Smooth muscle cell of trachea (primary cell): ENCODE measurements at places on chromosomes 5 and 9. TPM values are rescaled to one million over a fixed set of nuclear protein-coding genes. Genes with fewer than 3 reads are reported as not detected.

TMEM174 gene
- total RNA-seq: not detected in 2 replicates

STC2 gene
- 113 and 464 TPM in 2 replicates for total RNA-seq

SLC25A2 gene
- total RNA-seq: 0.50 and 1.0 TPM in 2 replicates

CATSPER3 gene
- 0.17 TPM in 1 of 2 replicates, not detected in the other for total RNA-seq

PCDHGC5 gene
- 7.9 and 8.1 TPM in 2 replicates for total RNA-seq

PCDH12 gene
- 0.15 and 0.17 TPM in 2 replicates for total RNA-seq

SLC34A3 gene
- under 0.01 TPM in 1 of 2 replicates, not detected in the other for total RNA-seq

CTNND2 gene
- not detected in 2 replicates for total RNA-seq

PDCD1LG2 gene
- total RNA-seq: 5.3 and 6.3 TPM in 2 replicates

PCDHA9 gene
- under 0.01 TPM in 2 replicates for total RNA-seq

PPP3R2 gene
- not detected in 2 replicates for total RNA-seq

NACC2 gene
- total RNA-seq: 19.9 and 30.3 TPM in 2 replicates

EFNA5 gene
- 3.8 and 5.8 TPM in 2 replicates for total RNA-seq

AK1 gene
- 51.9 and 85.0 TPM in 2 replicates for total RNA-seq

PCDHB3 gene
- 0.29 and 0.50 TPM in 2 replicates for total RNA-seq

MEIKIN gene
- not detected in 2 replicates for total RNA-seq

GPR150 gene
- 0.29 and 0.66 TPM in 2 replicates for total RNA-seq

KLHL3 gene
- 1.2 and 3.8 TPM in 2 replicates for total RNA-seq

SLC4A9 gene
- total RNA-seq: not detected in 2 replicates

LCN10 gene
- not detected in 2 replicates for total RNA-seq

NUTM2G gene
- total RNA-seq: not detected in 2 replicates

UHRF2 gene
- 66.8 and 90.9 TPM in 2 replicates for total RNA-seq

PGM5 gene
- total RNA-seq: 88.8 and 110 TPM in 2 replicates

KIF27 gene
- 2.3 and 3.8 TPM in 2 replicates for total RNA-seq

C1QTNF3 gene
- 0.99 and 1.5 TPM in 2 replicates for total RNA-seq

SLC23A1 gene
- 0.50 TPM in 1 of 2 replicates, not detected in the other for total RNA-seq

ZFP2 gene
- total RNA-seq: 1.6 and 1.8 TPM in 2 replicates

SPATA31A3 gene
- not detected in 2 replicates for total RNA-seq

NSG2 gene
- total RNA-seq: not detected in 2 replicates

CSF1R gene
- under 0.01 and 0.17 TPM in 2 replicates for total RNA-seq

GFPT2 gene
- 44.7 and 67.6 TPM in 2 replicates for total RNA-seq

PRDM12 gene
- total RNA-seq: not detected in 2 replicates

FAM219A gene
- total RNA-seq: 5.5 and 8.6 TPM in 2 replicates

SPINK4 gene
- not detected in 2 replicates for total RNA-seq

HRCT1 gene
- 0.15 and 0.83 TPM in 2 replicates for total RNA-seq

HTR4 gene
- total RNA-seq: not detected in 2 replicates

SPINK6 gene
- total RNA-seq: not detected in 2 replicates

SLC1A1 gene
- total RNA-seq: 7.7 and 12.9 TPM in 2 replicates

FBP2 gene
- total RNA-seq: not detected in 2 replicates

F2R gene
- total RNA-seq: 170 and 200 TPM in 2 replicates

DNM1 gene
- 83.0 and 86.0 TPM in 2 replicates for total RNA-seq

THBS4 gene
- 0.87 and 11.9 TPM in 2 replicates for total RNA-seq

ANKRD18B gene
- total RNA-seq: 0.87 and 2.6 TPM in 2 replicates

OTULINL gene
- total RNA-seq: under 0.01 and 0.17 TPM in 2 replicates

SPEF2 gene
- 4.1 and 5.2 TPM in 2 replicates for total RNA-seq

MOB3B gene
- total RNA-seq: 0.15 and 0.17 TPM in 2 replicates

QRFP gene
- not detected in 2 replicates for total RNA-seq

FSD1L gene
- total RNA-seq: 5.0 and 10.3 TPM in 2 replicates

OBP2A gene
- total RNA-seq: not detected in 2 replicates

PCDHB2 gene
- 0.58 and 3.0 TPM in 2 replicates for total RNA-seq
